ENCODE measurements at places on chromosomes 7 and 10.

DNA sequence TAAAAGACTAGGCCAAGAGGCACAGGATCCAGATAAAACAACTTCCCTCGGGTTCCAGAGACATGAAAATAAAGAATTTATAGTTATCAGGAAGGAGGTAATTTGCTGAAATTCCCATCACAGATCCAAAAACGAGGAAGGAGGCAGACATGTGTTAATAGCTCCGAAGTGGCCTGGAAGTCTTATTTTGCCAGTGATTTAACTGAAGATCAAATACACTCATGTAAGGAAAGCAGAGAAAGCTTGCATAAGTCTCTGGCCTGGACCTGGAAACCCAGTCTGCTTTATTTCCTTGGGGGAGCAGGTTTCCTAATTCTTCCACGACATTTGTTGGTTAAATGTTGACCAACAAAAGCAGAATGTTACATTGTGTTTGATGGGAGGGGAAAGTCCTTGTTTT, 498.7 kb upstream of the C7orf33 start:
- no peak for DNase-seq

DNA sequence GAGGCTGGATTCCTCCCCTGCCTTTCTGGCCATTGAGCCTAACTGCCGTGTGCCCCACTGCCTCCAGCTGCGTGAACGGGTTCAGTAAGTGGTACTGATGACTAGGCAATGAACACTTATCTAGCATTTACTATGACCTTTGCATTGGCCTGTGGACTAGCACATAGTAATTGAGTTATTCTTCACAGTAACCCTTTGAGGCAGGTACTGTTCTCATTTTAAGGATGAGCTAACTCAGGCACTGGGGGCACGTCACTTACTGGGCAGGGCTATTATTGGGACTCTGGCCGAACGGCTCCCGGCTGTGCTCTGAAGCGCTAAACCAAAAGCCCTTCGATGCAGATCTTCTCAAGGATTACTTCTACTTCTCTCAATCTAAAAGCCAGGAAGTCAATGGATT, 38.3 kb downstream of the WIPF3 start:
- no peak for DNase-seq

- DNase-seq: no peak
Measured at GRCh38 chr10:29141761-29142160, 147.1 kb upstream of the LYZL1 start.

DNA sequence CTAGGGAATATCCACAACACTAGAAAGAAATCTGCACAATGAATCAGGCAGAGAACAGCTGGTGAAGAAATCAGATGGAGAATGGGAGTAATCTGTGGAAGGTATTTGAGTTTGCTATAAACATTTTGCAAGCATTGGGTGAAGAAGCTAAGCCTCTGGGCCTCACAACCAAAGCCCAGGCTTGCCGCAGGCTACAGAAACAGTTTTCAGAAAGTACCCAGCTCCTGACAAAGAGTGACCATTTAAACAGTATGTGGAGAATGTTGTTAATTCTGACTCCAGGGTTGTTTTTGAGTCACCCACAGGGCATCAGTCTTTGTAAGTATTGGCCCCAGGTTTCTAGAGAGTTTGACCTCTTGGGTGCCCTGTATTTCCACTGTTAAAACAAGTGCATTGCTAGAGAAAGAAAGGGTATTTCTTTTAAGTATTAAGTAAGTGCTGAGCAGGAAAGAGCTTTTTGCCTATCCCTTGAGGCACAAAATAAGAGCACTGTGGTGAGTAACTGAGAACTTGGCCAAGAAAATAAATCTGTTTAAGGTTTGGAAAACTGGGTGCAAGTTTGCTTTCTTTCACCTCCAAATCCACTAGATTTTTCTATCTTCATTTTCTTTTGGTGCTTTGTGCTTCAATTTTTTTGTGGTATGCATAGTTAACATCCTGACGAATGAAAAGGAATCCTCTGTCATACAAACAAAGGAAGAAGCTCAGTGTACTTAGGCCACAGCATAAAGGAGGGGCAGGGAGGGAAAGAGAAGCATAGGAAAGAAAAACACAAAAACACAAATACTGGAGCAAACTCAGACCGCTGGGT, 691.8 kb downstream of the SUGCT start:
- no peak for DNase-seq

DNA sequence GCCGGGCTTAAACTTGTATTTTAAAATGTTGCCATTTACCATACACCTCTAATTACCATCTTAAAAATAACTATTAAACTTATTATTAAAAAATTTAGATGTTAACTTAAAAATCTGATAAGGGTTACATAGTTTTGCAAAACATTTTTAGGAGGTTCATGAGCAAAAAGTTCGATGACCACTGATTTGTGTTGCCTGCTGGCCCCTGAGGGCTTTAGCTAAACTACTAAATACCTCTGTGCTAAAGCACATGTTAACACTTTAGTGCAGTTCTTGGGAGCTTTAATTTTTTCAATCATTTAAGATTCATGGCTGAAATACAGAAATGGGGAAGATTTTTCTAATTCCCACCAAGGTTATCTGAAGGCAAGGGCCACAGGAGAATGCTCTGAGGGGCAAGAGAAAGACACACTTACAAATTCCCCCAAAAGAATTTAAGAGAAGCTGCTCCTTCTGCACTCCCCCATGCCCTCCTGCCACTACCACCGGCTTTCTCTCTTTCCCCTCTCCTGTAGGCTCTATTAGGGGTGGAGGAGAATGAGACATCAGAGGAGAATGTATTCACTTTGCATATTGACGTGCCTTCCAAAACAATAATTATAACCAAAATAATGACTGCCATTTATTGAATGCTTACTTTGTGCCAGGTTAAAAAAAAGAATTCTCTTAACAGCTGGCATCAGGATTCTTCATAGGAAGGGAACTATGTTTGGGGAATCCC, 106.2 kb downstream of the RTKN2 start:
- no peak for DNase-seq

DNA sequence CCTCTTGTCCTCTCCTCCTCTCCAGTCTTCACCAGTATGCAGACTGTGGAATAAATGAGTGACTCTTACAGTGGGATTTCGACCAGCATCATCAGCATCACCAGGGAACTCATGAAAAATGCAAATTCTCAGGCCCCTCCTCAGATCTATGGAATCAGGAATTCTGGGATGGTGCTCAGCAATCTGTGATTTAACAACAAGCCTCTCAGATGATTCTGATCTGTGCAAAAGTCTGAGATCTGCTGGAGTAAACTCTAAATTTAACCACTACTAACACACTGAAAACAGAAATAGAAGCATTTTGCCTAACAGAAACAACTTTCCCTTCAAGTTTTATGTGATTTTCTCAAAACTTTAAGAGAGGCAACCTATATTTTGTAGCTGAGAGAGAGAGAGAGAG, 124.8 kb upstream of the FAM3C start:
- no peak for DNase-seq

- no peak for DNase-seq
Measured at GRCh38 chr7:117319181-117319580, 3.7 kb downstream of the WNT2 start.

DNA sequence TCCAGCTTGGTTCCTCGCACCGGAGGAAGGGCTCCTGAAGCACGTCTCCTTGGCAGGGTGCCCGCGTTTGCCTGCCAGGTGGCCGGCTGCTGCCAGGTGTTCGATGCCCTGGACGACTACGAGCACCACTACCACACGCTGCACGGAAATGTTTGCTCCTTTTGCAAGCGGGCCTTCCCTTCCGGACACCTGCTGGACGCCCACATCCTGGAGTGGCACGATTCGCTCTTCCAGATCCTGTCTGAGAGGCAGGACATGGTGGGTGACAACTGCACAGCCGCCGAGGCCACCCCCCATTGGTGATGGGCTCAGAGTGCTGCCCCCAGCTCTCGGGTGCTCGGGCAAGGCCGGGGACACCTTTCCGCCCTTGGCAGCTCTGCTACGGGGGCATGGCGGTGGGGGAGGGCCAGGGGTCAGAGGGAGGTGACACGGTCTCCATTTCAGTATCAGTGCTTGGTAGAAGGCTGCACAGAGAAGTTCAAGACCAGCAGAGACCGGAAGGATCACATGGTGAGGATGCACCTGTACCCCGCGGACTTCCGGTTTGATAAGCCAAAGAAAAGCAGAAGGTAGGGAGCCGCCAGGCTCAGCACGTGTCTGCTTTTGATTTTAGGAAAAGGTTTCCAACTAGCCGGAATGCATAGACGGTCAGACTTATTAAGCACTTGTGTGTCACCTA, 1.1 kb downstream of the ZNF511 start:
- DNase-seq: no peak

DNA sequence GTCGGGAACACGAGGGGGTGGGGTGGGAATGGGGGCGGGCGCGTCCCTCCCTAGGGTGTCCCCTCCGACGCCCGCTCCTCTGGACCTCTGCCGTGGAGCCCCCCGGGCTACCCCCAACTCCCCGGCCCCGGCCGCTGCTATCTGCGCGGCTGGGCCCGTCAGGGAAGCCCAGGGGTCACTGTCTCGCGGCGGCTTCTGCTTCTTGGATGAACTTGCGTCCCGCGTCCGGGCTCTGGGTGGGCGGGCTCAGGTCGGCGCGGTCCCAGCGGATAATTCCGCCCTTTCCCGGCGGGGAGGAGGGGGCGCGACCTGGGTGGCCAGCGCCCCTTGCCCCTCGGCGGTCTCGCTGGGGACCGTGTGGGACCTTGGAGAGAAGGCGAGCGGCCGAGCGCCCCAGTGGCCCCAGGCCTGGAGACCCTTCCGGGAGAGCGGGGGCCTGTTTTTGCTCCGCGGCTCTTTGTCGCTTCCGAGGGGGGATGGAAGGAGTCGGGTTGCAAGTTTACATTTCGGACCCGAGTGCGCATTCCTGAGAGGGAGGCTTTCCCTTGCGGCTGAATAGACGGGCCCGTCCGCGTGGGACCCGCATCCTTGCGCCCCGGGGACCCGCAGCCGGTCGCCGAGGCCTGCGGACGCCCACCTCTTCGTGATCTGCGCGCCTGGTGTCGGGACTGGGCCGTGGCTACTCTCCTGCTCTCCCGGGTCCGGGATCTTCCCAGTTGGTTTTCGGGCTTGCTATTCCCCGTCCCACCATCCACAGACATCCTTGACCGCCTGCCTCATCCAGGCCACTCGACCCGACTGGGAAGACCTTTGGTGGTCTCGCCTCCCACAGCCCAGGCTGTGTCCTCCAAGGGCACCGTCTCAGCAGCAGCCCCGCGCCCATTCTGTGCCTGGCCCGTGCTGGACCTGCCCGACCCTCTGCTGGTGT, 812 bp downstream of the DOCK1 start:
- DNase-seq: peak; percentile 53
